Smooth muscle cell of the pulmonary artery (primary cell): ENCODE measurements at places on chromosomes 3 and 15. TPM values are rescaled to one million over a fixed set of nuclear protein-coding genes. Genes with fewer than 3 reads are reported as not detected.

Gene A4GNT
- not detected in 2 replicates for total RNA-seq

Gene P2RY14
- total RNA-seq, result 0.20 TPM in 1 of 2 replicates, not detected in the other

Gene LOXL1
- total RNA-seq, result 126 and 275 TPM in 2 replicates

Gene FETUB
- total RNA-seq, result not detected in 2 replicates

Gene P3H2
- 23.8 and 25.7 TPM in 2 replicates for total RNA-seq

Gene CASR
- not detected in 2 replicates for total RNA-seq

Gene FBXL22
- total RNA-seq, result 1.4 and 1.7 TPM in 2 replicates

Gene PLSCR2
- total RNA-seq, result 0.26 TPM in 1 of 2 replicates, not detected in the other

Gene PP2D1
- not detected in 2 replicates for total RNA-seq

Gene CILP
- total RNA-seq, result 0.07 TPM in 2 replicates

Gene CYP8B1
- total RNA-seq, result not detected in 2 replicates

Gene C2CD4B
- 0.72 and 0.89 TPM in 2 replicates for total RNA-seq

Gene SHC4
- total RNA-seq, result 2.7 and 3.9 TPM in 2 replicates

Gene MFSD1
- total RNA-seq, result 115 and 127 TPM in 2 replicates

Gene PIGBOS1
- total RNA-seq, result 4.9 and 5.3 TPM in 2 replicates

Gene C3orf70
- total RNA-seq, result 0.46 and 1.6 TPM in 2 replicates

Gene TGM4
- not detected in 2 replicates for total RNA-seq

Gene GOLGA8O
- total RNA-seq, result 0.20 and 0.96 TPM in 2 replicates

Gene CAND2
- 5.1 TPM in 2 replicates for total RNA-seq

Gene CPLX3
- not detected in 2 replicates for total RNA-seq

Gene NIT2
- 13.6 and 18.3 TPM in 2 replicates for total RNA-seq

Gene ACVR2B
- 3.2 and 4.0 TPM in 2 replicates for total RNA-seq

Gene ADAMTS7
- total RNA-seq, result 18.8 and 35.3 TPM in 2 replicates

Gene TRPM1
- not detected in 2 replicates for total RNA-seq

Gene PLCH1
- total RNA-seq, result under 0.01 and 0.03 TPM in 2 replicates

Gene ZNF80
- total RNA-seq, result not detected in 2 replicates

Gene UBA7
- total RNA-seq, result 51.1 and 54.4 TPM in 2 replicates

Gene CACNA2D2
- 0.07 TPM in 2 replicates for total RNA-seq

Gene MYLK
- total RNA-seq, result 235 and 500 TPM in 2 replicates

Gene RCN2
- 96.3 and 98.2 TPM in 2 replicates for total RNA-seq

Gene FGF7
- 157 and 355 TPM in 2 replicates for total RNA-seq

Gene COPG1
- total RNA-seq, result 313 and 371 TPM in 2 replicates

Gene CNTN6
- 0.86 and 1.9 TPM in 2 replicates for total RNA-seq

Gene TUBGCP5
- total RNA-seq, result 20.4 and 25.1 TPM in 2 replicates

Gene SI
- total RNA-seq, result not detected in 2 replicates

Gene CELF6
- 0.07 and 0.23 TPM in 2 replicates for total RNA-seq

Gene GATA2
- 2.3 and 7.1 TPM in 2 replicates for total RNA-seq

Gene CLDN1
- 0.20 and 4.1 TPM in 2 replicates for total RNA-seq

Gene CLDN18
- not detected in 2 replicates for total RNA-seq

Gene IVD
- total RNA-seq, result 63.4 and 84.4 TPM in 2 replicates

Gene CPOX
- total RNA-seq, result 39.6 and 43.1 TPM in 2 replicates

Gene BAHD1
- 9.4 and 10.4 TPM in 2 replicates for total RNA-seq

Gene MAGEL2
- total RNA-seq, result 0.73 and 0.98 TPM in 2 replicates

Gene RARB
- 5.2 and 10.2 TPM in 2 replicates for total RNA-seq

Gene GABRB3
- total RNA-seq, result 0.66 and 1.3 TPM in 2 replicates

Gene ALDH1L1
- total RNA-seq, result 0.07 and 0.96 TPM in 2 replicates

Gene TPRG1
- total RNA-seq, result 0.40 and 0.52 TPM in 2 replicates

Gene SPTBN5
- 0.20 and 0.36 TPM in 2 replicates for total RNA-seq
